GOT3 (cell line): ENCODE measurements at places on chromosomes 7 and 10.
A peak's percentile ranks its signal among the peaks of the same experiment; 100 is the strongest.

DNA sequence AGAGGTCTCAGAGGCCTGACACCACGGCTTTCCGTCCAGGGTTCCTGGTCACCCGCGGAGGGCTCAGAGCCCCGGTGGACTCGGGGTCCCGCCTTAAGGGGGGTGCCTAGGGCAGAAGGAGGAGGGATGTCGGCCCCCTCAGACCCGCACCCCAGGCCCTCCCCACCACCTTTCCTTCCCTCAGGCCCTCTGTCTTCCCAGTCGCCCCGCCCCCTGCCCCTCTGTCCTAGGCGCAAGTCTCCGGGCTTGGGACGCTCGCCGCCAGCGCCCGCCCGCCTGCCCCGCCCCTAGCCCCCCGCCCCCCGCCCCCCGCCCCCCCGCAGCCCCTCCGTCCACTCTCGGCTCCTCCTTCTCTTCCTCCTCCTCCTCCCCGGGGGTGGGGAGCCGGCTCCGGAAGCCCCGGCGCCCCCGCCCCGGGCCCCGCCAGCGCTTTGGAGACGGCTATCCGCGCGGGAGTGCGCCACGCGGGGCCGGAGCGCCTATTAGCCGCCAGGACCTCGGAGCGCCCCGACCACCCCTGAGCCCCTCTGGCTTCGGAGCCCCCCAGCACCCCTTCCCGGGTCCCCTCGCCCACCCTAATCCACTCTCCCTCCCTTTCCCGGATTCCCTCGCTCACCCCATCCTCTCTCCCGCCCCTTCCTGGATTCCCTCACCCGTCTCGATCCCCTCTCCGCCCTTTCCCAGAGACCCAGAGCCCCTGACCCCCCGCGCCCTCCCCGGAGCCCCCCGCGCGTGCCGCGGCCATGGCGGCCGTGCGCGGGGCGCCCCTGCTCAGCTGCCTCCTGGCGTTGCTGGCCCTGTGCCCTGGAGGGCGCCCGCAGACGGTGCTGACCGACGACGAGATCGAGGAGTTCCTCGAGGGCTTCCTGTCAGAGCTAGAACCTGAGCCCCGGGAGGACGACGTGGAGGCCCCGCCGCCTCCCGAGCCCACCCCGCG lies at the start of gene AEBP1:
Gene AEBP1, plus strand, starts transcription at position 423 of the 937 bp plus-strand sequence. Its CDS starts 321 bp downstream, at position 744.
- no peak for DNase-seq

DNA sequence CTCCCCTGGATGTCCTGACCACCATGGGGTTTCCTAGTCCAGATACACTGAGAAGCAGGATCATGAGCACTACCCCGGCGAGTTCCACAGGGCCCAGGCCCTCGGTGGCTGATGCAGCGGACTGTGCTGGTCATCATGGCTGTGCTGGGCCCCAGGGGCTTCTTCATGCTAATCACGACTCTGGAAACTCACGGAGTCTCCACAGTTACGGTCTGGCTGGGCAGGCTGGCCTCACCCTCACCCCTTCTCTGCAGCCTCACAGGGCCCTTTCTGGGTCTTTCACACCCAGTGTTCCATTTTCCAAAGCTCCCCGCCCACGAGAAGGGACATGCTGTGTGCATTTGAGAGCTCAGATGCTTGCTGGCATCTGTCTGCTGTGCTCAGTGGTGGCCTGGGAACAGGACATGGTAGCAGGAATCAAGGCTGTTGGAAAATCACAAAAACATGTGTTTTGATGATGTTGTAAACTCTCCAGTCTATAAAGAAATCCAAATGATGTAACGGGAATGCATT lies 119.0 kb downstream of the PTPN20 start:
- DNase-seq: no peak

DNA sequence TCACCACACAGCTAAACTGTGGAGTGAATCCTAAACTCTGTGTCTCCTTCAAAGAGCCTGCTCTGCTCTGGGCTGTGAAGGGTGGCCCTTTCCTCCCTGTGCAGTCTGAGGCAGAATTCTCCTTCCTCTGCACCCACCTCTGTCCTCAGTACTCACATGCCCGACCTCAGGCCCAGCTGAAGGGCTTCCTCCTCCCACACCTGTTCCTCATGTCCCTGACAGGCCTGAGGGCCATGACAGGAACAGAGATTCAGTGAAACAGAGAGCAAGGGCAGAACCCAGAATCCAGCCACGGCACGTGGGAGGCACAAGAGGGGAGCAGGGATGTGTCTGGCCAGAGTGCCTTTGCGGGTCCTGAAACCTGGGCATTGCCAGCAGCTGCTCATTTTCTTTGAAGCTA lies 13.9 kb downstream of the CREB3L2 start:
- no peak for DNase-seq

DNA sequence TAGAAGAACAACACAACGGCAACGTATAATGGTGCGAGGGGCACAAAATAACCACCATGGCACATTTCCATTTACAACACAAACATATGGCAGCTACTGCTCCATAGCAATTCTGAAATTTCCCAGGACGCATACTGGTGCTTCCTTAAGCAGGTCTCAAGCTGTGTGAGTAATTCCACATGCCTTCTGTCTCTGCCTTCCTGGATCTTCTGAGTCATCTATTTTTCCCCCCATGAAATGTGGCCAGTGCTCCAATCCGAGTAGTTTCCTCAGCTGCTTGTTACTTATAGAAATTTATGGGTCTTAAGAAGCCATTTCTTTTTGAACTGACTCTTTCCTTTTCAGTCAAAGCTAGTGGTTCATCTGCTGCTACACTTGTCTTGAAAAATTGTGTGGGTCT lies 256.6 kb upstream of the KLF6 start:
- DNase-seq: no peak

- no peak for DNase-seq
Observed at GRCh38 chr7:100794741-100795140, 32.6 kb downstream of the EPHB4 start.

GRCh38 chr10:93080350-93081046 lies 6.8 kb downstream of the CYP26A1 start:
- no peak for DNase-seq

- no peak for DNase-seq
Observed at GRCh38 chr10:84783386-84783785, 455.0 kb downstream of the CCSER2 start.

GRCh38 chr7:148037044-148037443 lies 553.5 kb upstream of the C7orf33 start:
- DNase-seq: no peak

- no peak for DNase-seq
Observed at GRCh38 chr7:107486041-107486440, 16.2 kb downstream of the GPR22 start.

DNA sequence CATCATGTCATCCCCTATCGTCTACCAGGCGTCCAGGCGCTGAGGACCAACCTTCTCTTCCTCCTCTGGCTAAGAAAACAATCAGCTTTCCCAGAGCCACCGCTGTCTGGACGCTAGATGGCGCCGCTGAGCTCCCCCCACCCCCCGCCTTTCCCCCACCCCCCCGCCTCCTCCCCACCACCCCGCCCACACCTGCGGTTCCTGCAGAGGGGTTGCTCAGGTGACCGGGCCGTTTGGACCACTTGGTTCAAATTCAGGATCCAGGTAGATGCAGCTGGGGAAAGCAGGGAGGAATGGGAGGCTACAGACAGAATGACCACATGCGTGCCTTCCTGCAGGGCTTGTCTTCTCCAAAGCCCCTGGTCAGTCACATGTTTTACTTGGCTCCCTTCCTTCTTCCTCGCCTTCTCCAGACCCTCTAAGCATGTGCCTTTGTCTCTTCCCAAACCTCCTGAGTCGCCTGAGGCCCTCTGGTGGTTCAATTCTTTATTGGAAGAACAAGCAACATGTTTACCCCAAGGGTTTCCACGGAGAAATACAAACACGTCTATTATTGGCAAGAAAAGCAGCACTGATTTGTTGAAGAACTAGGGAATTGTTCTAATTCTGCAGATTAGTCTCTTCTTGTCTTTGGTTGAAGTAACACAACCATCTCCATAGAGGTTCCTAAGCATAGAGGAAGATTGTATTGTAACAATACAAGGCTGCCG lies 24.7 kb downstream of the AOC1 start:
- no peak for DNase-seq

GRCh38 chr7:157615852-157616251 lies 279.0 kb downstream of the DNAJB6 start:
- no peak for DNase-seq

DNA sequence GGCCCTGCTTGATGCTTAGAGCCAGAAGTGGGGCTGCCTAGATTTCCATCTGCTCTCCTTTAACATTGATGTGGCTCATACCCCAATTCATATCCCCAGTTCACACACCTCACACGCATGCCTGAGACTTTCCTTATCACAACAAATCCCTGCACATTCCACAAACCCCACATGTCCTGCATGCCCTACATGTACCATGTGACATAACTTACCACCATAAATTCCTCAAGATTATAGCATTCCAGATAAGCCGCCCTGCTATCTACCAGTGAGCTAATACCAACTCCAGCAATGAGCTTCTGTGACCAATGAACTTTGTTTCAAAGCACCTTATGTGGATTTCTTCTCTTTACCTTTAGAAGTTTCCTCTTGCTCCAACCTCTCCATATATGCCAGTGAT lies 104.7 kb upstream of the RAB11FIP2 start:
- no peak for DNase-seq

DNA sequence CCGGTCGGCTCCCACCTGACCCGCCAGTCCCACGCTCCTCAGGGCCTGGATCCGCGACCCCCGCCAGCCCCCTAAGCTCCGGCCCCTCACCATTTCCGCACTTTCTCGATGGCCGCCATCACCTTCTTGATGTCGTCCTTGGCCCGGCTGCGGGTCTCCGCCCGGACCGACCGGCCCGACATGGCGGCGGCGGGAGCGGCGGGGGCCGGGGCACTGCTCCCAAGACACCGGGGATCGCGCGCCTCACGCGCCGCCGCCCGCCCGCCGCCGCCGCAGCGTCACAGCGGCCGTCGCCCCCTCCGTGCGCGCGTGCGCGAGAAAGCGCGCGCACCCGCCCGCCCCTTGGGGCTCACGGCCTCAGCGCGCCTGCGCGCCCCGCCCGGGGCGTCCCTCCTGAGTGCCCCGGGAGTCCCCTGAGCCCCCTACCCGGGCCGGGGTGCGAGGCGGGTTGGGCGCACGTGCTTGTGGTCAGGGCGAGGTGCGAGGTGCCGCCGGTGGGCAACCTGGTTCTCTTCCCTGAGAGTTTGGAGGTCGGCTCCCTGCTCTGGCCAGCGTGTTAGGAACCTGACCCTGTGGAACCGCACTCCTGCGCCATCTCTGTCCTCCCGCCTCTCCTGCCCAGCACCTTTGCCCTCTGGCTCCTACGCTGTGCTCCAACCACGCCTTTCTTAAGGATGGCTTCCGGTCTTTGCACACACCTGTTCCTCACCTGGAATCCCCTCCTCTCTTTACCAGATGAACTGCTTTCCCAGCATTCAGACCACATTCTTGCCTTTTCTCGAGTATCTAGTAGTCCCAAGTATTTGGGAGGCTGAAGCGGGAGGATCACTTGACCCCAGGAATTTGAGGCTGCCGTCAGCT lies at the start of gene BCL7B:
Gene BCL7B, minus strand, starts transcription at position 294 of the 861 bp plus-strand sequence. Its CDS starts 112 bp downstream, at position 182.
- no peak for DNase-seq

DNA sequence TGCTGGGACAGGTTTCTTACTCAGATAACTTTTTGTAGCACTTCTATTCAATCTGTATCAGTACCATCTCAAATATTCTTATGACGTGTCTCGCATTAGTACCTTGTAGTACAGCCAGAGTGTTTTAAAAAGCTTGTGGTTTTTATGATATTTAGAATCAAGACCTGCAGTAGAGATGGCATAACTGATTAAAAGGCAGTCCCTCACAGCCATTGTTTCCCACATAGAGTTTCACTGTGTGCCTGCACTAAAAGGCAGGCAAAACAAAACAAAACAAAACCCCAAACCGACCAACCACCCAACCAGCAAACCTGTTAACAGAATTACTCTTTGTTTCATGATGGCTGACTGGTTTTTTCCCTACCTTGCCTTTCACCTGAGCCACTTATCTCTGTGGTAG lies 221.3 kb upstream of the DGKB start:
- DNase-seq: no peak

DNA sequence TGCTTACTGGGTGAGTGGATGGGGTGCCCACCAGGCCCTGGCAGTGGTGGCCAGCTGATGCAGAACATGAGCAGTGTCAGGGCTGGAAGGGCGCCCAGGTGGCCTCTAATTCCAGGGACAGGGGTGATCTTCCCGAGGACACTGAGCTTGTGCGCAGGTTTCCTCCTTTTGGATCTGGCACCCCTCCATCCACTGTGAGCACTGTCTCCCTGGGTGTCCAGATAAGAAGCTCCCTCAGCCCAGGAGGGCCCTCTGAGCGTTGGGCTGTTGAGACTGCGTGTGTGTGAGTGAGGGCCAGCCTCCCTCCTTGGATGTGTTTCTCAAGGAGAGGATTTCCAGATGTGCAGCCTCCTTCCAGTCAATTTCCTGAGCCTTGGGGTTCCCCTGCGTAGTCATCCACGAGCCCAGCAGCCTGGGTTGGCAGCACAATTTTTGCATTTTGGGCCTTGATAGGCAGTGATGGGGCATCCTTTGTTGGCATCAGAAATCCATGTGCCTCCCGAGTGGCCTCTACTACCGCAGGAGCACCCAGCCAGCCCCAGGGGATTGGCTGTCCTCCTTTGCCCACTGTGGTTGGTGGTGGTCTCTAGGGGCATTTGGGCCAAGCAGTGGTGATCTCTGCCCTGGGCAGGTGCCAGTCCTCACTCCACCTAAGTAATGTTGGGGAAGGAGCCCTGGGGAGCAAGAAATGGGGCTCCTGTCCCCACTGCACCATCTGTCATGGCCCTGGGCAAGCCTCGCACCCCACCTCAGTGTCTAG lies 20.9 kb upstream of the BTBD16 start:
- DNase-seq: no peak

- DNase-seq: no peak
Observed at GRCh38 chr7:136665878-136666509, 202.5 kb upstream of the CHRM2 start.

DNA sequence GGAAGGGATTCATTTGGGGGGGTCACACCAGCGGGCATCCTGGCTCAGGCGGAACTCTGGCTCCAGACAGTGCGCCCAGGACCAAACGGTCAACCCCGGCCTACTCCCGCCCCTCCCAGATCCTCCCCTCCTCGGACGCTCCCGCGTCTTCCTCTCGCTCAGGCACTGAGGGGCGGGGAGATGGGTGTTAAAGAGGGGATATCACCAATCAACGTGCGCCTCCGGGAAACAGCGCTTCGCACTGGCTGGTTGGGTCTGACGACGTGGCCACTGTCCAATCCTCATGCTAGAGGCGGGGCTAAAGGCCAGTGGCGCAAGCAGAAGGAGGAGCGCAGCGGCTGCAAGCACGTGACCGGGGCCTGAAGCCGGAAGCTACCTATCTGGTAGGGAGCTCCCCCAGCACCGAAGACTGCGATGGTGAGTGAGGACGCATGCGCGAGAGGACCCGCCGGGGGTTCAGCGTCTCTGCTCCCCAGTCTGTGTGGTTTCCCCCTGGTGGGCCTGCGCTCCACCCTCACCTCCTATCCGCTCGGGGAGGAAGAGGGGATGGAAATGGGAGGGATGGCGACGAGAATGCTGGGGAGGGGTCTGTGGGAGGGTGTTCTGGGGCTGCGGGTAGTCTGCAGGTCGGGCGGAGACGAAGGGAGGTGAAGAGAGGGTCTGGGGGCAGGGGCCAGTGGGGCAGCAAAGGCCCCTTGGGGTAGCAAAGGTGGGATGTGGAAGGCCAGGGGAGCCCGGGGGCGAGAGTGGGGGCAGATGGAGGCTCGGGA lies at the start of gene LAMTOR4:
Gene LAMTOR4, plus strand, starts transcription at position 360 of the 770 bp plus-strand sequence. Its CDS starts 55 bp downstream, at position 415.
- peak; percentile 88 for DNase-seq

GRCh38 chr7:42074076-42074475 lies 162.9 kb downstream of the GLI3 start:
- DNase-seq: no peak
